ENCODE measurements at places on chromosomes 4 and X. TPM values are rescaled to one million over a fixed set of nuclear protein-coding genes. Genes with fewer than 3 reads are reported as not detected.

PNMA6F gene
- not detected for total RNA-seq

ARHGAP4 gene
- 1.1 TPM for total RNA-seq

NWD2 gene
- not detected for total RNA-seq

ADAM29 gene
- total RNA-seq = not detected

F11 gene
- not detected for total RNA-seq

OCIAD1 gene
- 117 TPM for total RNA-seq

EIF2S3 gene
- 364 TPM for total RNA-seq

WDR17 gene
- total RNA-seq = 0.66 TPM

EMCN gene
- not detected for total RNA-seq
